GM23248 (cell line): ENCODE measurements at places on chromosomes 16 and 17. TPM values are rescaled to one million over a fixed set of nuclear protein-coding genes. Genes with fewer than 3 reads are reported as not detected.
A peak's percentile ranks its signal among the peaks of the same experiment; 100 is the strongest.

ZFP3 gene
- total RNA-seq, result 1.5 and 1.9 TPM in 2 replicates

SLFN14 gene
- not detected in 2 replicates for total RNA-seq

HIGD1B gene
- not detected in 2 replicates for total RNA-seq

TBX6 gene
- 0.11 TPM in 1 of 2 replicates, not detected in the other for total RNA-seq

TP53TG3F gene
- not detected in 2 replicates for total RNA-seq

DNA sequence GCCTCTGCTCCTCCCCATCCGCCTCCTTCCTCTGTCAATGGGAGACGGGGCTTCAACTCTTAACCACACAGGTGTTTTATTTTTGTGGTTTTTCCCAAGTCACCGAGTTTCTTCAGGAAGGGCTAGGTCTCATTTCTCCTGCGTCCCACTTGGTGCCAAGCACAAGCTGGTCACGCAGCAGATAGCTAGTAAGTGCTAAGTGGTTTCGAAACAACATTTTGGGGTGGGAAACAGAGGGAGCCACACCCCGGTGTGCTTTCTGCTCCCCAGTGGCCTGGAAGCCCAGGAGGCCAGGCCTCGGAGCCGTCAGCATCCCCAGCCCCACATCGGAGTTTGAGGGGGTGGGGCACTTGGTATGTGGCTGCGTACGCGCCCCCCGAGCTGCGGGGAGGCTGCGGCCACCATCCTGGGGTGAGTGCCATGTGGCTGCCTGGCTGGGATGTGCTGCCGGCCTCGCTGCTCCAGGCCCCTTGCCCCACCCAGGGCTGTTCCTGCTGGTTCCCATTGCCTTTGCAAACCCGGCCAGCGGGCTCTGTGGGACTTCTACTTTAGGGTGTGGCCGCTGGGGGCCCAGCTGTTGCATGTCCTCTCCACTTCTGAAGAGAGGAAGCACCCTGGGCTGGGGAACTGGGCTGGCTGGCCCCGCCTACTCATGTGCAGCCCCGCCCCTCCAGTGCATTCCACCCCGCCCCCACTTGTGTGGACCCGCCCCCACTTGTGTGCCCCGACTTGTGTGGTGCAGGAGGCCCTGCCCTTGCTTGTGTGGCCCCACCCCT, 55.6 kb downstream of the BAIAP2 start:
- DNase-seq, result peak; percentile 63

- peak; percentile 25 for DNase-seq
These were observed 88.3 kb upstream of the CCL1 start for GRCh38 chr17:34451313-34451712.

DNA sequence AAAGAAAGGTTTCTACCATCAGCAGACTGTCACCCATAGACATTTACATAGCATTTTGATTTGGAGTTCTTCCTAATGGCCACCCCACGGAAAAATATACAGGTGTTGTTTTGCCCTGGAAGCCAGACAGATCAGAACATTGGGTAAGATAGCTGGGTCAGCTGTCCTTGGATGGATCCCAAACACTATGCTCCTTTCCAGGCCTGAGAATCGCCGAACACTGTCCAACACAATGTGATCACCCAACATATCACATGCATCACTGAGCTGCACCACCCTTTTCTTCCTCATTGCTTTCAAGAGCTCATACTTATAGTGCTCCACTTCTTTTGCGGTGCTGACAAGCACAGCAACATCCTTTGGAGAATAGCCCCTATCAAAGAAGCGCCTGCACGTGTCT, 21.1 kb downstream of the SLFN11 start:
- no peak for DNase-seq

DNA sequence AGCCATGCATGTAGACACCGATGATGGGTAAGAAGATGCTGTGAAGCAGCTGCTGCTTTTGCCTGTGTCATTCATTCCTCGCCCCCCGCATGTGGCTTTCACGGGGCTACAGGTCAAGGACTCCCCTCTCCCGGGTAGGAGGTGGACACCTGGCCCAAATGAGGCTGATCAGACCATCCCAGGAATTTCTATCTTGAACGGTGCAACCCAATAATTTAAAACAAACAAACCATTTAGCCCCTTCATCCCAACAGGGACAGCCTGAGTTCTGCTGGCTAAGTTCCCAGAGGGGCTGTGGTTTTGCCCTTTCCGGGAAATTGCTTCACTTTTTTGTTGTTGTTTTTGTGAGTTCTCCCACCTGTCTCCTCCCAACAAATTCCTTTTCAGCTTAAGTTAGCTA, 137.7 kb upstream of the CDH5 start:
- DNase-seq, result no peak

DNA sequence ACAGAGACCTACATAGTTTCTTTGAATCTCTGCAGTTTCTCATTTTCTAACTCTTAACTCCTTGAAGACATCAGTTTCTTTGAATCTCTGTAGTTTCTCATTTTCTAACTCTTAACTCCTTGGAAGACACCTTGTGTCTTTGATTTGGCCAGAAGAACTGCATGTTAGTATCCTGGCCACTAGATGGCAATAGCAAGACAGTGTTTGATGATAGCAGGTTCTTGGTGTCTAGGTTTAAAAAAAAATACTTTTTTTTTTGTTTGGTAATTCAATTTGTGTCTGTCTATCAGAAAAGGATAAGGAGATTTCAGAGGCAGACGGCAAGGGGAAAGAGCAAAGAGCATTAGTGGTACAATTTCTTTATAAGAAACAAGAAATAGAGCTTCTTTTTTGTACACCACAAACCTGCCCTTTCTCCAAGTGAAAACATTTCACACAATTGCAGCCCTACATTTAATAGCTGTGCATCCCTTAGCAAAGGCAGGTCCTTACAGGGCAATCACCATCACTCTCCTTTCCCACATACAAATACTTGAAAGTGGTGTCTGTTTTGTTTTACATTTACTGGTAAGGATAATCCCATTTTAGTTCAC, 1324.9 kb upstream of the CDH8 start:
- DNase-seq, result peak; percentile 64

DNA sequence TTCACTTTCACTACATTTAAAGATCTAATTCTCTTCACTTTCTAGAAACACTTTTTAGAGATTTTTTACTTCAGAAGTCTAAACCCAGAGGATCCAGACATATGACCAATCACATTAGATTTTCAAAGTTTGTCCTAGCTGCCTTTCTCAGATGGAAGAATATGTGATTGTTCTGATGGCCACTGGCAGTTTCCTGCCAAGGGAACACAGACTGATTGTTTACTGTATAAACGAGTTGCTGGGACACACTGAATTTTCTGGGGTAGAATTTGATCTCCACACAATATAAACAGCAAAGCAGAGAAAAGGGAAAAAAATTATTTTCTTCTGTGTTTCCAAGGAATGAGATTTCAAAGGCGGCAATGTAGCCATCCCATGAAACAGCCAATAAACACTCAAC, 480.0 kb downstream of the TOX3 start:
- no peak for DNase-seq

DNA sequence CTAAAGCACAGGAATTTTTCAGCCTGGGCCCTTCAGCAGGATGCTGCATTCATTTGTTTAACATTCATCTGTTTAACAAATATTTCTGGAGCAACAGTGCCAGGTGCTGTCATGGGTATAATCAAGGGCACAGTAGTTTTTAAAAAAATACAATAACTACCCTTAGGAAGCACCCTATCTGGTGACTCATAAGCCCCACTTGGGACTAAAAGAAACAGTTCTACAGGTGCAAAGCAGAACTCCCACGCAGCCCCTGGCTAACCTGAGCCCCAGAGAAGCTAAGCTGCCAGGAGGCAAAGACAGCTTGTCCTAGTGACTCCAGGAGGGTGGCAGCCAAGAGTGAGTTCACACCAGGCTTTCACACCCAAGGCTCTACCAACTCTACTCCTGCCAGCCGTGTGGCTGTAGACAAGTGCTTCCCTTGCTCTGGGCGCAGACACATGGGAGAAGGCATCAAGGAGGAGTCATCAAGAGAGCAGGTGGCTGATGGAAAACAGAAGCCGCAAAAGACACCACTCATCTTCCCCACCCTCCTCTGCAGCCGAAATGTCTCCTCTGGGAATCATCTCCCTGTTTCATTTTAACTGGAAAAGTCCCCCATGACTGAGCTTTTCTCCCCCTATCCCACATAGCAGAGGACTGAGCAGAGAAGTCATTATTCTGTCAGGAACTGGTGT, 14.4 kb downstream of the CUEDC1 start:
- no peak for DNase-seq
